ENCODE measurements at places on chromosomes 5 and 9.

DNA sequence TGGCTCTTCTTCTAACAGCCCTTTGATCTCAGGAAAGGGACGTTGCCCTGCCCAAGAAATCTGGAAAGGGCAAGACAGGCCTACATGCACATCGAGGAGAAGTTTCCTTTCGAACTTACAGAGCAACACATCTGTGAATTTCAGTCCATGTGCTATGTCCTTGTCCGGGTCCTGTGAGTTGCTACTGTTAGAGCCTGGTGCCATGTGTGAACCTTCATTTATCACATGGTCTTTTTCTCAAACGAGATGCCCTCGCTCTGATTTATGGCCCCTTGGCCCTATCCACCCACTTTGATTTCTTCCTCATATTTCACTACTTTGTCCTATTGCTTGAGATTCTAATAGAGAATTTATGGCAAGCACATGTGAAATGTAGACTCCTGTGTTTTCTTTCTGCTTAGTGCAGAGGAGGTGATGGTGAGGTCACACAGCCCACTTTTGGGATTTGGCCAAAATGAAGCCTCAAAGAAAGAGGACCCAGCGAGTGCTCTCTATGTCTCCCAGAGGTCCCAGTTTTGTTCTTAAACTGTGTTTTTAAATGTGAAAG is 153.1 kb downstream of the SNCAIP start:
- no peak for DNase-seq

DNA sequence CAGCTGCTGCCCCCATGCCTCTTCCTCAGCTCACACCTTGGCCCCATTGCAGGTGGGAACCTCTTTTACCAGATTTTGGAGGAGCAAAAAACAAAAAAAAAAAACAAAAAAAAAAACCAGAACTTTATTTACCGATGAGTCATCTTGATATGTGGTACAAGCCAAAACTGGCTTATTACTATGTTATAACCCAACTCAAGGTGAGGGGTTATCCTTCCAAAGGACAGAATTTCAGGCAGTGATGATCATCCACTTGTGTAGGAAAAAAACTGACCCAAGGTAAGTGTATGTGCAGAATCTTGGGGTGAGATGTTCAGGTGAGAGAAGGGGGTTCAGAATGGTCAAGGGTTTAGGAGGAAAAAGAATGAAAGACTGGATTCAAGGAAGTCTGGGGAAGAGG is 142.6 kb upstream of the FST start:
- DNase-seq: no peak

DNA sequence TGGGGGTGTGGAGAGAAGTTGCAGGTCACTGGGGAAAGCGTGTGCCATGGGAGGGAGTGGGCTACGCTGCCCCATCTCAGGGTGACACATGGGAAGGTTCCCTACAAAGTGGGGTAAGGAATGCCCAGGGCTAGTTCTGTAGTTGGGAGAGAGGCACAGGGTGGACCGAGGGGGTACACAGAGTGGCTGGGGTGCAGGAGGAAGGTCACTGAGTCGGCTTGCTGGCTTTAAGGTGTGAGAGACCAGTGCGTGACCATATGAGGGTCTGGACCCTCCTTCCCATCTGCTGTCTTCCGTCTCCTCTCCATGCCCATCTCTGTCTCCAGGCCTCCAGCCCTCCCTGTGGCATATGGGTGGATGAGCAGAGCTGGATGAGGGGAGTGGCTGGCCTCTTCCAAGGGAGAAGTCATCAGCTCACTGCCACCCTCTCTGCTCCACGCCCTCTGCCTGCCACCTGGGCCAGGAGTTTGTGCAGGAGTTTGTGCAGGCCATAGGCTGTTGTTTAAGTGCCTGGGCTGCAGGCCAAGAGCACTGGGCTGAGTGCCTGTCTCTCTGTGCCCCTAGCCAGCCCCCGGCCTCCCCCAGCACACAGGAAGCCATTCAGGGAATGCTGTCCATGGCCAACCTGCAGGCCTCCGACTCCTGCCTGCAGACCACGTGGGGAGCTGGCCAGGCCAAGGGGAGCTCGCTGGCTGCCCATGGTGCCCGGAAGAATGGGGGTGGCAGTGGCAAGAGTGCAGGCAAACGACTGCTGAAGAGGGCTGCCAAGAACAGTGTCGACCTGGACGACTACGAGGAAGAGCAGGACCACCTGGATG is 96.8 kb downstream of the PHF2 start:
- peak; percentile 18 for DNase-seq

DNA sequence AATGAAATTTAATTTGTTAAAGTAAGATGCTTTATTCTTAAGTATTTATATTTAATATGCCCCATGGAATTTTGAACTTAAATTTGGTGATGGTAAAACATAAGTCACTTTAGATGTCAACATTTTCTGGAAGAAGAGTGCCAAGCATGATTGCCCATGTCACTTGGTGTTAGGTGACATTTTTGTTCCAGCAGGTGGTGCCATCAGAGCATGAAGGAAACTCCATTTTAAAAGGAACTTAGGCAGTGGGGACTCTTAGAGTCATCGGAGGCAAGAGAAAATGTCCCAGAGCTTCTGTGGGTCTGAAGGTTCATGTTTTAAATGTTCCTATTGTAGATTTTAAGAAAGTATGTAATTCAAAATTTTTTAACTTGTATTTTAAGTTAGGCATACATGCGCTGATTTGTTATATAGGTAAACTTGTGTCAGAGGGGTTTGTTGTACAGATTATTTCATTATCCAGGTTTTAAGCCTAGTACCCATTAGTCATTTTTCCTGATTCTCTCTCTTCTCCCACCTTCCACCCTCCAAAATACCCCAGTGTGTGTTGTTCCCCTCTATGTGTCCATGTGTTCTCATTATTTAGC is 789.3 kb downstream of the SEMA5A start:
- peak; percentile 36 for DNase-seq

DNA sequence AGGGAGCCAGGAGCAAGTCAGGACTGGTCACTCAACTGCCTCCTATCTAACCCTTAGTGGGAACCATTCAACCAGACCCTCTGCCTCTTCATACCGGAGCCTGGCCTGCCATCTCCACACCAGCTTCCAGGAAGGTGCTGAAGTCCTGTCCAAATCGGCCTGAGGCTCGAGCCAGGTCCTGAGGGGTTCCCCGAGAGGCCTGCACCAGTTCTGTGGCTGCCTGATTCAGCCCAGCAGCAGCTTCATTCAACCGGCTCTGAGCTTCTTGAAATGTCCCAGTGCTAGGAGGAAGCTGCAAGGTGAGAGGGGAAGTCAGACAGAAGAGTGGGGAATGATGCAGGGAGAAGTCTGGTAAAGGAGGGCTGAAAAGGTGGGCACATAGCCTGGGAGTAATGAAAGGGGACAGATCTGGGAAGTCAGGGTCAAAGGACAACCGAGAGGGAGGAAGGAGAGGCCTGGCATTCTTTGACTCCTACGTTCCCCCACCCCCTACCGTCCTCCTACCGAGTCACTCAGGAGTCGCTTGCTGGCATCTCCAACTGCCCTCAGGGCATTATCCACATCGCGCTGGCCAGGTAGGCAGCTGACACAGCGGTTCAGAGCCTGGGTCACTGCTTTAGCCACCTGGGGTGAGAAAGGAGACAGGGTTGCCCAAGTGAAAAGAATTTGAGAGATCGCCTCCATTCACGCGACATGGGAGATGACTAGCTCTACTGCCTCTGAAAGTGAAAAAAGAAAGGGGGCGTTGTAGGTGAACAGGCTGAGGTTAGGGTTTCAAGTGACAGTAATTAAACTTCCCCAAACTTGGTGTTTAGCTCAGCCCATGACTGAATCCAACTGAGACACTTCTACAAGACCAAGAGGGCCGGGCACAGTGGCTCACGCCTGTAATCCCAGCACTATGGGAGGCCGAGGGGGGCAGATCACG is 20.2 kb downstream of the TLN1 start:
- no peak for DNase-seq

- DNase-seq: peak; percentile 70
These were observed 18.6 kb upstream of the NKD2 start for GRCh38 chr5:989961-990530.

GRCh38 chr5:121949885-121950284 is 11.9 kb upstream of the SRFBP1 start:
- peak; percentile 27 for DNase-seq

Data from H9 (cell line).